8988T (cell line): ENCODE measurements at places on chromosomes 3 and 15.

GRCh38 chr3:39540162-39540921, 72.9 kb downstream of the MOBP start:
- no peak for DNase-seq

DNA sequence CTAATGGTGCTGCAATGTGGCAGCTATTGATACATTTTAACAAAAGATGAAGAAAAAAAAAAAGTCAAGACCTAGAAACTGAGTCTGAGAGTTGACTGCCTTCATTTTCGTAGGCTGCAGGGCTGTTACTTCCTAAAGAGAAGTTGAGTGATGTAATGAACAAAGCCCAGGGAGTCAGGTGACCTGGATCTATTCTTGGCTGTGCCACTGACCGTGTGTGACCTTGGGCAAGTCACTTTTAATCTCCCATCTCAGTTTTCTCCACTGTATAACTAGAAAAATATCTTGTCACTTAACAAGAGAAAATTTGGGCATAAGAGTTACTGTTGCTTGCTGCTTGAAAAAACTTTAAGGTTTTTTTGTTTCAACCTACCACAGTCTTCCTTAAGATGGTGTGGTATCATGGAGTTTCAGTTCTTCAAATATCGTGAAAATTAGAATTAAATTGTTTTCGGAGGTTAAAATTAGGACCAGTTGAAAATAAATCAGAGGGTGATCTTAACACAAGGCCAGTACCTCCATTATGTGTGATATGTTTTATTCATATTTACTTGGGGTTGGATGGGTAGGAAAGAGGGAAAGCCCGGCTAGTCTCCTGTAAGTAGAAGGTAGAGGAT, 5.8 kb downstream of the FMN1 start:
- DNase-seq: no peak

- no peak for DNase-seq
Observed at GRCh38 chr3:134186391-134186790, 64.3 kb downstream of the RYK start.

DNA sequence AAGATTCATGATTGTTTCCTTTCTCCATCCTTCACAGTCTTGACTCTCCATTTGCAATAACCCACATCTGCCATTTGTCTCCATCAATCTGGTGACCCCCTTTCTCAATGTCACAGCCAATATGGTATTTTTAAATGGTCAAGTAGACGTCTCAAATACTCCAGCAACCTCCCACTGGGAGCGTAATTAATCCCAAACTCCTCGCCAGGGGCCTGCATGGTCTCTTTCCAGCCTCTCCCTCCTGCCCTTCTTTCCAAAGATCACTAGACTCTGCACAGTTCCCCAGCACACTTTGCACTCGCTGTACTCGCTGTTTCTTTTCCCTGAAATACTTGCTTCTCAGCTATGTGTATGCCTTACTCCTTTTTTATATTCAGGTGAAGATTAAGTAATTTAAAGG, 115.3 kb downstream of the PLCH1 start:
- no peak for DNase-seq

DNA sequence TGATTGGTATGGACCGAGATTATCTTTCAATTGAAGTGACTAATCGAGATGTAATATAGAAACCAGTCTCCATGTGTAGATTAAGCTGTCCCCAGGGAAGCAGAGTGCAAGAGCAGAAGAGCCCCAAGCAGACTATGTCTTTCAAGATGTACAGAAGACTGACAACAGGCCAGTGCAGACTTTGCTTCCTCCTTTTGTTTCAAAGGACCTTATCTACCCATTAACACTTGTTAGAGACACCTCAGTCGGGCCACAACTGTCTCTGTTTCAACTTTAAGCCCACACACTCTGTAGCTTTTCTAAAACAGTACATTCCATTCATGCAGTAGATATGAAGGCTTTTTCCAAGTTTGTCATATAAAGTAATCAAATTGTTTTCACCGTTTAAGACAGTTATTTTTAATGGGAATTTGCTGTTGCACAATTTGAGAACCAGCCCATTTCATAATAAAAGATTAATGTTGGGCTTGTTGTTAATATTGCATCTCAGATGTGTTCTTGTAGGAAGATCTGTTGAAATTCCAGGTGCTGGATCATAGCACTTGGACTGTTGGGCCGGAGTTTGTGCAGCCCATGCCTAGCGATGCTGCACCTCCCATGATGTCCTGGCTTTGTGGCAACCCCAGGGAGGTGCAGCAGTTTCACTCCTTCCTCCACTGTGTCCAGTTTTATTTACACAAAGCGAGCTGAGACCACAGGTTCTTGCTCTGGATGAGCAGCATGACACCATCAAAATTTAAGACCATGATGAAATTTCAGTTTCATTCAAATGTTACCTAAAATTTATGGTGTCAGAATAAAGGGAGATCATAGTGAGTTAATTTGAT, 12.4 kb downstream of the GORASP1 start:
- no peak for DNase-seq
